ENCODE measurements at places on chromosomes 2 and 18. TPM values are rescaled to one million over a fixed set of nuclear protein-coding genes. Genes with fewer than 3 reads are reported as not detected.

Gene CTDP1
- total RNA-seq, result 14.7 TPM

GRCh38 chr2:232229911-232230310 is 148.6 kb upstream of the ALPP start:
- no peak for DNase-seq

Gene UPP2
- total RNA-seq, result not detected

Gene ACKR3
- total RNA-seq, result 27.2 TPM

- no peak for DNase-seq
These were observed 62.5 kb upstream of the LPIN2 start for GRCh38 chr18:3075491-3075890.

Gene CKAP2L
- total RNA-seq, result 14.0 TPM

DNA sequence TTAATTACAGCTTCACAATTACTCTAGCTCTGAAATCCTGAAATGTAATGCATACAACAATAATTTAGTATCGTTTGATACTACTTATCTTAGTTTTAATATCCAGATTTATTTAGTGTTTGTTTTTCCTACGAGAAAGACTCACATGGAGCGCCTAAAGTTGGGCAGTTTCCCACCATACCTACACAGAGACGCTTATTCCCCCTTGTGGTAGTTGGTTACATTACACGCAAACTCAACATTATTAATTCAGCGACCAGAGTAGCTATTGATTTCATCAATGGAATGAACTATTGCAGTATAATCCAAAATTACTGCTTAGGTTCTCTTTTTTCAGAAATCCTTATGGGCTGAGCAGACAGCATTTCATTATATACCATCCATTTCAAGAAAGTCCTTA is 164.0 kb upstream of the REG3G start:
- DNase-seq, result no peak

- DNase-seq, result peak; percentile 76
These were observed 65.7 kb upstream of the CNGA3 start for GRCh38 chr2:98280376-98281102.

GRCh38 chr18:991441-991840 is 86.8 kb downstream of the ADCYAP1 start:
- no peak for DNase-seq

Gene MROH2A
- not detected for total RNA-seq

- DNase-seq, result no peak
These were observed 255.8 kb downstream of the MTX2 start for GRCh38 chr2:176525086-176525485.

Gene MYOM1
- total RNA-seq, result 0.17 TPM

DNA sequence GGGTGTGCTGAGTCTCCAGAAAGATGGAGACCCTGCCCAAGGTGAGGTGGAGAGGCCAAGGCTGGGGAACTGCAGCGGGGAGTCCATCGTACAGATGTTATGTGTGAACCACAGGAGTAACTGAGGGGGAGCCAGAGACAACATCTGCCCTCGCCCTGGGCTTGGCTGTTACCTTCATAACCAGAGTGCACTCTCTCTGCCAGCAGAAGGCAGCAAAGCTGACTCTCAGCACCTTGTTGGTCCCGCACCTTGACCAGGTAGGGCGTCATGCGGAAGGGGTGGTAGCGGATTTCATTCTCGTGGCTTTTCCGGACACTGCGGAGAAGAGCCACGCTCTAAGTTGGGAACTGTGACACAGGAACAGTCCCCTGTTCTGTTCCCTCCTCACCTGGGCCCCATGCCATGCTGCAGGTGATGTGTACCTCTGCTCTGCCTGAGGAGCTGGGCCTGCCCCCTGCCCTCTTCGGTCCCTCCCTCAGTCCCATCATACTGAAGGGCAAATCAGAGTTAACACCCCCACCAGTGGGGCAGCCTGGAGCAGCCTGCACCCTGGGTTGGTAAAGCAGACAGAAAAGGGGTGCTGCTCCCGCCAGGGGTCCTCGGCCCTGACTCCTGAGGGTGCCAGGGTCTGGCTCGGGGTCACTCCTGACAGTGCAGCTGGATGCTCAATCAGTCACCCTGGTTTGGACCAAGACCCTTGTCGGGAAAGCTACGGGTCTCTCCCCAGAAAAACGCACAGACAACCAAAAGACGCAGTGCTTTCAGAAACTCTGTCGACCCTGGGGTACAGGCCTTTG is 20.3 kb downstream of the PER2 start:
- no peak for DNase-seq

Gene ABHD1
- total RNA-seq, result 0.78 TPM
